Liver (tissue), 10 donors: ENCODE measurements at places on chromosomes 12 and 14. TPM values are rescaled to one million over a fixed set of nuclear protein-coding genes. Genes with fewer than 3 reads are reported as not detected.

- no peak for DNase-seq
These were observed 107.9 kb downstream of the PPM1H start for GRCh38 chr12:62827042-62827441.

Gene KLRK1
- 1.6 TPM for polyA plus RNA-seq

Gene IRAK3
- polyA plus RNA-seq, result 1.3 TPM

GRCh38 chr12:93427779-93428564, 13.8 kb downstream of the UBE2N start:
- DNase-seq, result no peak

GRCh38 chr14:80146941-80147340, 64.4 kb downstream of the DIO2 start:
- no peak for DNase-seq
